ENCODE measurements at places on chromosomes 7 and 10. TPM values are rescaled to one million over a fixed set of nuclear protein-coding genes. Genes with fewer than 3 reads are reported as not detected.
A peak's percentile ranks its signal among the peaks of the same experiment; 100 is the strongest.

GRCh38 chr10:65301181-65301580 is 1624.7 kb upstream of the LRRTM3 start:
- DNase-seq, result no peak

DNA sequence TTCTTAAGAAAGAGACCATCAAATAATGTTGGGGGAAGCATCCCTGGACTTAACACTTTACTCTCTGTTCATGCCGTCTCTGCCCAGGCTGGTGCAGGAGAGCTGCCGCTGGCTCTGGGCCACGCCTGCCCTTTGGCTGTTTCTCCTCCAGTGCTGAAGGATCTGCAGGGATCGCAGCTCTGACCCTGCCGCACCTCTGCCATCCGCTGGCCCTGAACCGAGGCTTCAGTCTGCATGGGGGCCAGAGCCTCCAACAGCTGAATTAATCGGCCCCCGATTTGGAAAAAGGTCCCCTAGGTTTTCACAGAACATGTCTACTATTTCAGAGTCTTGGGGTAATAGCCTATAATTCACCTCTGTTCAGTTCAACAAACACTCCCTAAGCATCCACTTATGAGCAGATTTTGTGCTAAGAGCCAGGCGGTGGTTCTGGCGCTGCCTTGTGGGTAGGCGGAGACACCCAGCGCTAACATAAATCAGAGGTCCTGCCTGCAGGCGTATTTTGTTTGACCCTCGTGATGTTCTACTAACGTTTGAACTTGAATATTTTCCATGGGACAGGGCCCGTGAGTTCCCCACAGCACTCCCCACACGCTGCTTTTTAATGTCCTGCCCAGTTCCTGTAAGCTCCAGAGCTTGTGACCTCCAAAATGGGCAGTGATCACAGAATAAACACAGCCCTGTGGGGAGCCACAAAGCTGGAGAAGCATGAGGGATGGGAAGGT is 99.0 kb downstream of the DYNC2I1 start:
- DNase-seq, result no peak

DNA sequence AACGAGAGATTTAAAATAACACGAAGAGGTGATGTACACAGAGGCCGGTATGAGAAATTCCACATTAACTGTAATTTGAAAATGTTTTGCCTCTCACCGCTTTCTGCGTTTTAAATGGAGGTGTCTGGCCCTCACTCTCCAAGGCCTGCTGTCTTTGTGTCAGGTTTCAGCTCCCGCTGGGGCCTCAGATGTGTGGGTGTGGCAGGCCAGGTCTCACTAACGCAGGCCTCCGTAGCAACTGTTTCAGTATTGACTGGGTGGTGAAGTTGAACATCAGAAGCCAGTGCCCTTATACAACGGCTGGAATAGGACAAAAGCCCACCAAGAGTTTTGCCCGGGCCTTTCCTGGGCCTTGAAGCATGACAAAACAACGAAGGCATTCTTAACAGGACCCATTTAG is 303.1 kb downstream of the ADARB2 start:
- no peak for DNase-seq

GRCh38 chr10:7293378-7293920 is 117.4 kb downstream of the SFMBT2 start:
- no peak for DNase-seq

- no peak for DNase-seq
Observed at GRCh38 chr7:115980159-115980558, 50.4 kb downstream of the TFEC start.

- DNase-seq, result no peak
Observed at GRCh38 chr7:96361116-96361857, 39.4 kb upstream of the SLC25A13 start.

GRCh38 chr7:74002474-74003017 is 25.4 kb upstream of the ELN start:
- DNase-seq, result peak; percentile 63

Gene CPEB3
- 4.0 TPM for total RNA-seq

Gene HTR7
- not detected for total RNA-seq

Gene FOXP2
- not detected for total RNA-seq
